A673 (cell line): ENCODE measurements at places on chromosomes 12 and 14.
A peak's percentile ranks its signal among the peaks of the same experiment; 100 is the strongest.

GRCh38 chr14:92439537-92440344 lies 73.8 kb upstream of the RIN3 start:
- no peak for DNase-seq

- no peak for DNase-seq
Observed at GRCh38 chr14:79583738-79584408, 627.4 kb downstream of the DIO2 start.

DNA sequence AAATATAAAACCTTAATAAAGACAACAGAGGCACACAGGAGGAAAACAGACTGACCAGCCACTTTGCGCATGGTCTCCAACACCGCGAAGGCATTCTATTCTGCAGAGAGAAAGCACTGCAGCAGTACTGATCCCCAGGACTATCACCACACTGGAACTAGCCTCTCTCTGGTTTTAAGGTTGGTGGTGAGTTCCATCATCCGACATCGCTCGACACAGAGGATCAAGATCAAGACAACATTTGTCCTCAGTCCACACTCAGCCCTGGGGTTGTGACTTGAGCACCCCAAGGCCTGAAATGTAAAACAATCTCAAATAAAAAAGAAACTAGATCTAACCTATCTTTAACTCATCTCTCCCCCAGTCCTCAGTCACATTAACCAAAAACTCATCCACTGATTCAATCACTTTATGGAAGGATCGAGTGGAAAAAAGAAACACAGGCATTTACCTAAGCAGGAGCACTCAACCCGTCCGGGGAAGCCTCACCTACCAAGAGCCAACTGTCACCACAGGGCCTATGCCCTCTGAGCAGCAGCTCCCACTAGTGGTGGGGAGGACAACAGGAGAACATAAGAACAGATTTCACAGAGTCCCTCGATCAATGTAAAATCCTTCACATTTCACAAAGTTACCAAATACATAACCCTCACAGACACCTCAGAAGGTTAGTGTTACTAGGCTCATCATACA lies 17.7 kb downstream of the STXBP6 start:
- DNase-seq = peak; percentile 12

DNA sequence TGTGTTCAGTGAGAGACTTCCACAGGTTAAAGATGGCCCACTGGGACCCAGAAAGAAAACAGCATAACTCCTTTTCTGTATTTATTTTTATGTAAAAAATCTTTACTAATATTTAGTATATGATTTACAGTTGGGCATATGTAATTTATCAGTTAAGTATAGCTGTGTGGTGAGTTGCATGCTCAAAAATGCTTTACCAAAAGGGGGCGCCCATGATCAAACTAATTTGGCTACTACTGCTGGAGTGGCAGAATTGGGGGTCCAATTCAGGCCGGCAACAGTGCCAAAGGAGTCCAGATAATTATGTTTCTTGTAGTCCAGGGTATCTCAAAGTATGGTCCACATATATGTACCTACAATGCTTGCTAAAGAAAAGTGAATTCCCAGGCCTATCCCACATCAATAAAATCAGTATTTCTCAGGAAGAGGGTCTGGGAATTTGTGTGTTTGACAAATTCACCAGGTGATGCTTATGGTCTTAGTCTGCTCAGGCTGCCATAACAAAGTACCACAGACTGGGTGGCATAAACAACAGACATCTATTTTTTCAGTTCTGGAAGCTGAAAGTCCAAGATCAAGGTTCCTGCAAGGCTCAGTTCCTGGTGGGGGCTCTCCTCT lies 152.0 kb downstream of the KTN1 start:
- peak; percentile 63 for DNase-seq

- peak; percentile 81 for DNase-seq
Observed at GRCh38 chr12:2752676-2753371, 41.9 kb upstream of the FKBP4 start.

GRCh38 chr12:129617849-129618248 lies 286.0 kb downstream of the TMEM132D start:
- no peak for DNase-seq
